ENCODE measurements at places on chromosomes 2 and 18.
A peak's percentile ranks its signal among the peaks of the same experiment; 100 is the strongest.

DNA sequence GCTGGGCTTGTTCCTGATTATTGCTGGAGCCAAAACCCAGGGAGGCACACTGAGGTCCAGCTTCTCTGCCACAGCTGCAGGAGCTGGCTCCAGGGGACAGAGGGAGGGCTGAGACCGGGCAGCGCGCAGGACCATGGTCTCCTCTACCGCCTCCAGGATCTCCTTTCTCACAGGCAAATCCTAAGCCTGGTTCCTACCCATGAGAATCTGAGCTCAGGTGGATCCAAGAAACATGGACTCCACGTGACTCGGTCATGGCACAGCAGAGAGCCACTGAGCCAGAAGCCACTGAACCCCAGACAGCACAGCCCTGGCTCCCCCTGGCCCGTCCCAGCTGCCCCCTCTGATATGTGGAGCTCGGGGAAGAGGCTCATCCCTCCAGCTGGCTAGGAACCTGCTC lies 653.4 kb upstream of the ID2 start:
- no peak for DNase-seq

DNA sequence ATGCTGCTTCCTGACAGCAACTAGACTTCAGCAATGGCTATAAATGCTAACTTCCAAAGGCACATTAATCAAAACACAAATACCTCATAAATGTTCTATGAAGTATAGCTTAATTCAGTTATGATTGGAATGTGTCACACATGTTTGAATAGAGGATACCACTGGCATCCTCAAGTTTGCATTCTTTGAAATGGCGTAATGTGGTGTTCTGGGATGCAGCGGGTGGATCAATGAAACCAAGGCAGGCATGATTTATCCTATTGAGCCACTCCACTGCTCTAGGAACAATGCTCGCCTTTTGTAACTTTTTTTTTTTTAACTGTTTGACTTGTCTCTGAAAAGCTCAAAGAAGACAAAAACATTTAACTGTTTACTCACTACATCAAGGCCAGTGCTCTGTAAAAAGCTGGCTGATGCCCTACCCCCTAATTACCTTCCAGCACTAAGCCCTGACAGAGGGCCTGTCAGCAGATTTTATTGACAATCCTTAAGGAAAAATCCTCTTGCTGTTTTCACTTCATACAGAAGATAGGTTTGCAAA lies 278.8 kb upstream of the SESTD1 start:
- no peak for DNase-seq

DNA sequence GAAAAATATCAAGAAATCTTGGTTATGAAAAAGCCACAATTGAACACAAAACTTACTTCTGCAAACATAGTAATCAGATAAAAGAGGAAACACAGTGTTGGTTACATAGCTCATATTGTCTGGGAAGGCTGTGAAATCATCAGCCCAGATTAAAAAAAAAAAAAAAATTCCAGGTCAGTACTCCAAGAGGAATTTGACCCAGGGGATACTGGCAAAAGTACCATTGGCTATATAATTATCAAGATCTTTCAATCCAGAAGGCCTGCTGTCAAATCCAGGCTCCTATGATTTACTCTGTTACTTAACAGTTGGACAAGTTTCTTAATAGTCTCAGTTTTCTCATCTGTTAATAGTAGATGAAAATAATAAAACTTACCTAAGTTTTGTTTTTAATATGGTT lies 12.9 kb upstream of the IKZF2 start:
- DNase-seq: no peak

GRCh38 chr18:69874058-69874457 lies 73.6 kb downstream of the CD226 start:
- DNase-seq: no peak

DNA sequence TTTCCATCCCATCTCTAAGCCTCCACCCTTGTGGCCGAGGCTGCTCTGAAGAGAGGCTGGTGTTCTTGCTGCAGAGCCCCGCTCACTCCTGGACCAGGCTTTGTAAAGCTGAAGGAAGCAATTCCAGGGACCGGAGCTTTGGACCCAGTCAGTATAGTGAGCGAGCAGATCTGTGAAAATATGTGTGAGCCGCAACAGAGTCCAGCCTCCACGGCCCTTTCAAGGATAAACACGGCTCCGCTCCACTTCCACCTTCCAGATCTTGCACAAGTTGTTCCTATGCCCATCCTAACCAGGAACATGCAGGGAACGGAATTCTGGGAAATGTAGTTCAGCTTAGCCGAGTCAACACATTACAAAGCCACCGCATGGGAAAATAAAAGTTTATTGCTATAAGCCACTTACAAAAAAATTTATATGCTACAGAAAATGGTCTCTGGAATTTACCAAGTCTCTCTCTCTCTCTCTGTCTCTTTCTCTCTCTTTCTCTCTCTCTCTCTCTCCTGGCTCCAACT lies 151.7 kb upstream of the ZNF521 start:
- peak; percentile 21 for DNase-seq

- DNase-seq: no peak
Observed at GRCh38 chr2:15731889-15732271, 140.2 kb downstream of the DDX1 start.

- no peak for DNase-seq
Observed at GRCh38 chr2:183185534-183185933, 61.3 kb downstream of the NUP35 start.

GRCh38 chr2:142347751-142348150 lies 216.9 kb upstream of the LRP1B start:
- no peak for DNase-seq

DNA sequence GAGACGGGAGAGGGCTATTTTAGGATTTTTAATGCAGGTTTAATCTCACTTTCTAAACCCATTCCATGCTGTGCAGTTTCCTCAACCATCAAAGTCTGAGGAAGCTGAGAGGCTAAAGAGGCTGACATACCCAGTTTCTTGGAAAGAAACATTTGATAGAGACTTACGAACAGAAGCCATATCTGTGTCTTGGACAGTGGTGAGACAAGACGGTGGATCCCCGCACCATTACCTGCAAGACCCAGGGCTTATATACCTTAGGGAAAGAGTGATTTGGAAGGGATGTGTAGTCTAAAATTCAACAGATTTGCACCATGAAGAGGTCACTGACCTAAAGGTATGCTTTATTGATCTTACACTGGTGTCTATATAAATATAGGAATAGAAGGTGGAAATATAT lies 13.5 kb downstream of the EEF1B2 start:
- DNase-seq: no peak

- no peak for DNase-seq
Observed at GRCh38 chr2:121355488-121355887, 70.5 kb upstream of the TFCP2L1 start.

GRCh38 chr2:191552066-191552465 lies 125.9 kb upstream of the NABP1 start:
- no peak for DNase-seq

Data from WTC11 (cell line).